ENCODE measurements at places on chromosomes 11 and 22.

GRCh38 chr11:65657426-65657825, 5.3 kb downstream of the RELA start:
- no peak for DNase-seq

- no peak for DNase-seq
Measured at GRCh38 chr22:42228483-42228882, 42.0 kb downstream of the TCF20 start.

DNA sequence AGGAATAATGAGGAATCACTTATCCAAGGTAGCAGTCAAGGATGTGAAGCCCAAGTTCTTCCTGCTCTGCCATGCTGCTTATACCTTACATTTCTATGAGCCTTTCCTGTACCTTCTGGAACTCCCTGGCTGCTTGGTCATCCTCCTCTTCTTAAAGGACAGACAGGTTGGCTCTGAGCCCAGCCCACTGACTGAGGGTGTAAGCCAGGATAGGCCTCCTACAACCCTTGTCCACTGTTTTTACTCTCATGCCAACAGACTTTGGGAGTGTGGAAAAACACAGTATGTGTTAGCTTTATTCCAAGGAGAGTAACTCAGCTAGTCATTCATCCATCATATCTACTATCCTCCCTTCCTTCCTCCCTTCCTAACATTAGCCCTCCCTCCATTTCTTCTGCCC, 47.5 kb downstream of the IRAG1 start:
- DNase-seq: no peak

DNA sequence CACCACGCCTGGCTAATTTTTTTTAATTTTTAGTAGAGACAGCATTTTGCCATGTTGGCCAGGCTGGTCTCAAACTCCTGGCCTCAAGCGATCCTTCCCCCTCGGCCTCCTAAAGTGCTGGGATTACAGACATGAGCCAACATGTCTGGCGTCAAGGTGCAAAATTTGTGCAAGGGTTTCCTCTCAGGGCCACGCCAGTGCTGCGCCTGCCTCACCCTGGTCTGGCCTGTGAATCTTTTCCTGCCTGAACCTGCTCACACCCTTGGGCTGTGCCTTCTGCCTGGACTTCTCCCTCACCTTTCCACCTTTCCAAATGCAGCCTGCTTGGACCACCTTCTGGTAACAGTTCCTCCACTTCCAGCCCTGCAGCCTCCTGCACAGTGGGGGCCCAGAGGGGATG, 43.4 kb downstream of the MCM5 start:
- no peak for DNase-seq

DNA sequence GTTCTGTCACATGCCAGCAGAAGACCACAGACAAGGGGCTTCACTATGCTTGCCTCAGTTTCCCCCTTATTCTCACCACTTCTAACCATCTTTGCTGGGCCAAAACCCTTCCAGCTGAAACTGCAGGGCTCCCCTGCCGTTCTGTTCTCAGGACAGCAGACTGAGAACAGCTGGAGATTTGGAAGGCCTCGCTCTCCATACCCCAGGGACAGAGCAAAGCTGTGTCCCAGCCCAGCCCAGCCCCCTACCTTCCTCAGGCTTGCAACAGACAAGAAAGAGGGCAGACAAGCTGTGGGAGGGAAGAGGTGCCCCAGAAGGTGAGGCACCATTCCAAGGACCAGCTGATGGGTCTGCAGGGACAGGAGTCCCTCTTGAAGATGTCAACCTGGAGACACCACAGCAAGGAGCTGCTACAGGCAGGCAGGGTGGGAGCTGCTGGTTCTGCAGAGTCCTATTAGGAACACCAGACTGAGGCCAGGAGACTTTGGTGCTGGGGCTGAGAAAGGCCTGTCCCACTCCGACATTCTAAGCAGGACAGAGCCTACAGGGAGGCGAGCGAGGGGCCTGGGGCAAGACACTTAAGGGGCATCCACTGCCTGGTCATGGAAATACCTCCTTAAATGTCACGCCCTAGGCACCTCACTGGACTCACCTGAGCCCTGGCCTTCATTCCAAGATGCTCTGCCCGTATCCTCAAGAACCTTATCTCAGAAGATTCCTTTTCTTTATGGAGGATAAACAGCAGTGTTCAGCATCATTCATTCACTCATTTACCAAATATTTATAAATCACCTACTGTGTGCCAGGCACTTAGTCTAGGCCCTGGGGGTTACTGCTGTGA, 6.9 kb downstream of the SCN2B start:
- no peak for DNase-seq

GRCh38 chr22:36966851-36967540, 52.3 kb downstream of the TST start:
- no peak for DNase-seq

GRCh38 chr22:19554834-19555404, 30.7 kb upstream of the CLDN5 start:
- DNase-seq: no peak

DNA sequence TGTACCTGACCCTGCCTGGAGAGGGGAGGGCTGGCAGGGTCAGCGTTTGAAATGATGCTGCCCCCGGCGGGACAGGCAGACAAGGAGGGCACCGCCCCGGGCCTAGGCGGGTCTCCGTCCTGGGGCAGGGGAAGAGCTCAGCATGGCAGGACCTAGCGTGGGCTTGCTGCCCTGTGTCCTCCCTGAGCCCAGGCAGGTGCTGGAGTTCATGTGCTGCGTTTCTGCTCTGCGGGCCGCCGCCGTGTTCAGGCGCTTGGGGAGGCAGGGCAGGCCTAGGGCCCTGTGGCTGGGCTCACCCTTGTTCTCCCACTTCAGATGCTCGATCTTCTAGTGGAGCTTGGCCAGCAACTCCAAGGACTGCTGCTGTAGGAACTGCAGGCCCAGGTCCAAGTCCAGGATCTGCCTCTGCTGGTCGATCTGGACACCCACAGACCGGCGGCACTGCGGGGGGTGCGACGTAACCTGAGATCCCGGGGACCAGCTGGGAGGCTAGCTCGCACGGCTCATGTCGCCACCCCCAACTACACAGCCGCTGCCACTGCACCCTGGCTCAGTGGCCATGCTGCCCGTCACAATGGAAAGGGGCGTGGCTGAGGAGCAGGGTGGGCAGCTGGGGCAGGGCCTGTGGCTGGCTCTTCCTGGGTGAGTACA, 84.4 kb downstream of the MED15 start:
- peak; percentile 91 for DNase-seq

DNA sequence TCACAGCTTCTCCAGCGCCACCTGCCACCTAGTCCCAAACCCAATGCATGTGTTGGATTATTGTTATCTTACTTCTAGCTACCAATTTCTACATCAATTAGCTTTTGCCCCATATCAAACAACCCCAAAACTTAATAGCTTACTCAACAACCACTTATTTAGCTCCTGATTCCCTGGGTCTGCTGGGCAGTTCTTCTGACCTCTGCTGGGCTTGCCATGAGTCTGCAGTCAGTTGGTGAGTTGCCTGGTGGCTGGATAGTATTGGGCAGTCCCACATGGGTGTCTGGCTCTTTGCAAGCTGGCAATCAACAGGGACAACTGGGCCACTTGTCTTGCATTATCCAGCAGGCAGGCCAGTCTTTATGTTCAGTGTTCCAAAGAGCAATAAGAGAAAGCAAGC, 13.6 kb upstream of the MS4A15 start:
- DNase-seq: no peak

DNA sequence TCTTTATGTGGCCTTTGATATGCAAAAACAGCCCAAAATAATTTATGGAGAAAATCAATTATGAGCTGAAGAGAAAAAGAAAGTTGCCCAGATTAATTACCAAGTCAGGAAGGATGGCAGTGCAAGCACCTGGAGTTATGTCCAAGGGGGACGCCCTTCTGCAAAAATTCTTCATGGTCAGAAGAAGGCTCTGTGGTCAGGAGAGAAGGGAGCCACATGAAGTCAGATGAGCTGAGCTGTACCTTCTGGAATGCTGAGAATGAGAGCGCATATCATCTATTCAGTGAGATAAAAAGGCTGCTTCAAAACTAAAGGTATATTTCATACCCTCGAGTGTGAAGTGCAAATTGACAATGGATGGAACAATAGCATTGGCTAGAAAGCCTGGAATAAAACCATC, 607.4 kb downstream of the NTM start:
- DNase-seq: no peak

GRCh38 chr22:30420347-30421125, 5.0 kb upstream of the MTFP1 start:
- no peak for DNase-seq

GRCh38 chr22:46947516-46948257, 185.2 kb downstream of the TBC1D22A start:
- no peak for DNase-seq

DNA sequence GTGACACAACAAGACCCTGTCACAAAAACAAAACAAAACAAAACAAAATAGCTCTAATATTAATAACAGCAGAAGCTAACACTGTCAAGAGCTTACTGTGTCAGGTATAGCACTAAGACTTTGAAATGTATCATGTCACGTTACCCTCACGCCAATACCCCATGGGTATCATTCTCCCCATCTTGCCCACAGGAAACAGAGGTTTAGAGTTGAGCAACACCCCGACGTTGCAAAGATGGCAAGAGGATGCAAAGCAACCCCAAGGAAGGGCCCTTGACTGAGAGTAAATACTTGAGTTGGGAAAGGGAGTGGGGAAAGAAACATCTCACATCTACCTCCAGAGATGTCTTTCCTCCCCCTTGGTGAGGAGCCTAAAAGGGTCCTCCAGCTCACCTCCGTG, 366.8 kb downstream of the LARGE1 start:
- no peak for DNase-seq

- peak; percentile 0 for DNase-seq
Measured at GRCh38 chr11:43130616-43131015, 181.2 kb upstream of the API5 start.

- DNase-seq: no peak
Measured at GRCh38 chr11:111395081-111395480, 16.0 kb upstream of the POU2AF1 start.

GRCh38 chr11:76526878-76527277, 82.1 kb downstream of the EMSY start:
- no peak for DNase-seq

Data from NCI-H524 (cell line).